ENCODE measurements at places on chromosomes 11 and 22.

DNA sequence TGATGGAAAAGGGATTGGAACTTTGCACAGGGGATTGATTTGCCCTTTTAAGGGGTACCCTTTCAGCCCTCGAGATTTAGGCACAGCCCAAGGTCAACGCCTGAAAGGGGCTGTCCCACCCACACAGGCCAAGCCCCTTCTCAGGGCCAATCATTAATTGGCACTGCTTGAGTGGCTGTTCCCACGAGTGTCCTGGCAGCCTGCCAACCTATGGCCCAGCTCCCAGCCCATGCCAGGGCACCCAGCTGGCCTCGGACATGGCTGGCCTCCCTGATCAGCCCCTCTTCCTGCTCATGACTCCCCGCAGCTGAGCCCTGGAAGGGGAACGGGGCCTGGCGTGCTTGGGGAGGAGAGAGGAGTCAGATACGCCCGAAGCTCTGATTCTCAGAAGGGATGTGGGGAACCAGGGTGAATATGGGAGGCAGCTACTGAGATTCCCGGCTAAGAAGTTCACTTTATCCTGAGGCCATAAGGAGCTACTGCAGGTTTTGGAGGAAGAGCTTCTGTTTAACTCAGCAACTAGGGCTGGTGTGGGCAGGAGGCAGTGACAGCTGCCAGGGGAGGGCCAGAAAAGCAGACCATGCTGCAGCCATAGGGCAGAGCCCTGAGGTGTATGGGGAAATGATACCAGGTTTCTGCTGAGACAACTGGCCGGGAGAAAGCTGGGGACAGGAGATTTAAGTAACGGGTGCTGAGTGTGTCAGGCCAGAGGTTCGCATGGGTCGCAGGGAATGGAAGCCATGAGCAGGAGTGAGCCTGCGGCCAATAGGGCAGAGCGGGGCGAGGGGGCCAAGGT, 30.0 kb downstream of the WNT7B start:
- no peak for DNase-seq

DNA sequence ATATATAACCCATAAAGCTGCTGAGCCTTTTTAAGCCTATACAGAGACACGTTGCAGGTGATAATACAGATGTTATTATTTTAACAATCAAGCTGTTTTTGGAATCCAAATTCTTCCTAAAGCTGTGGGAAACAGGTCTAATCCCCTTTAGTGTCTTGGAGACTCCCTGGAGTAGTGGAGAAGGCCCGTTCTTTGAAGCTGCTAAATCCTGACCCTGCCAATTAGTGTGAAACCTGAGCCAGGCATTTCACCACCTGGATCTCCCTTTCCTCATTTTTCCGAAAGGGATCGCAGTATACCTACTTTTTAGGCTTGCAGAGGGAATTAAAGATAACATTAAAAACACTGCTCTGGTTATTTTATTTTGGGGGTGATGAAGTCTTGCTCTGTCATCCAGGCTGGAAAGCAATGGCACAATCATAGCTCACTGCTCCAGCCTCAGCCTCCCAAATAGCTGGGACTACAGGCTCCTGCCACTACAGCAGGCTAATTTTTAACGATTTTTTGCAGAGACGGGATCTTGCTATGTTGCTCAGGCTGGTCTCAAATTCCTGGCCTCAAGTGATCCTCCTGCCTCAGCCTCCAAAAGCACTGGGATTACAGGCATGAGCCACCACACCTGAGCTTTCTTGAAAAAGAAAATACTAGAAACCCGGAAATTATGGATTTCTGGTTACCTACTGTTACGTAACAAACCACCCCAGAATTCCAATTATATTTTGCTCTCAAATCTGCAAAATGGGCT, 1.7 kb upstream of the EIF4ENIF1 start:
- no peak for DNase-seq

DNA sequence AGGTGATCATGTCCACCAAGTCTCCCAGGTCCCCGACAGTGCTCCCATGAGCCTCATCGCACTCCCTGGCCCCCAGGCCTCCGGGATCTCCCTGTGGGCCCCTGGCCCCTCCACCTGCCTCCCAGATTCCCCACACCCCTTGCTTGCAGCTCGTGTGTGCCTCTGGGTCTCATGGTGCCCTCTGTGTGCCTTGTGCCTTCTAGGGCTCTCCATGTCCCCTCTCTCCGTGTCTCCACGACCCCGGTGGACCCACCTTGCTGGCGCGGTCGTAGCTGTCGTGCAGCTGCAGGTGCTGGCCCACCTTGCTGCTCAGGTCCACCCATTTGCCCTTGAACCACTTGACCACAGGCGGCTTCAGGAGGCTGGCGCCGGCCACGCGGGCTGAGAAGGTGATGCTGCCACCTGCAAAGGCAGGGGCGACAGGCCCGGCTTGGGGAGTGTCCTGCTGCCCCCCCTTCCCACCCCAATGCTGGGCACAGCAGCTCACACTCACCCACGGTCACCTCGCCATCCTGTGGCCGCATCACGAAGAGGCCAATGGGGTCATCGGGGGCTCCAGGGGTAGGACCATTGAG, 2.9 kb downstream of the MYBPC3 start:
- DNase-seq = no peak

- DNase-seq = no peak
Observed at GRCh38 chr11:61141601-61142028, 19.6 kb downstream of the VPS37C start.

DNA sequence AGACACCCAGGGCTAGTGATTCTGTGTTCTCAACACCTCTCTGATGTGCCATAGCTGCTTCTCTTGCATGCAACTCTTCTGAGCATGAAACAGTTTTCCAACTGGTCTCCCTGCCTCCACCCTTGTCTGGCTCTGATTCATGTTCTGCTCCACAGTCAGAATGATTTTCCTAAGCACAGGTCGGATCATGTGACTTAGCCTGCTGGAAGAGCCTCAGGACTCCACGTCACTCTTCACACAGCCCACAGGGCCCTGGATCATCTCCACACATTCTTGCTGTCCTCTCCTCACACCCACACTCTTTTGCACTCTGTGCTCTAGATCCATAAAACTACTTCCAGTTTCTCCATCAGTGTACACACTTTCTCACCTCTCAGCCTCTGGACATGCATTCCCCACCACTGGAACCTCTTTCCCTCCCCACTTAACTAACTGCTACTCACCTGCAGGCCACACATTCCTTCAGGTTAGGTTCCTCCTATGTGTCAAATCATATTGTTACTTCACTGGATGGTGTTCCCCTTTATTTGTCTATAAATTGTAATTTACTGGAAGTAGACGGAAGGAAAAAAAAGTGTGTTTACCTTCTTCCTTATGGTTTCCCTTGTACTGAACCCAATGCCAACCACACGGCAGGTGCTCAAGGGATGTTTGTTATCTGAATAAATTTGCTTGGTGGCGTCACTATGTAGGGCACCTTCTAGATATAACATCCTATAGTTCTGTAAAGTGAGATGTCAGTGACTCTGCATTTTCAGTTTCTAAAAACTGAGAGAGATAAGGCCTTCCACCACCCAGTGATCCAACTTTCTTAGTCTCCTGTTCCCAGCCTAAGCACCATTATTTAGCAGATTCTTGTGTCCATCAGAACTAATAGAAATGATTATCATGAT, 133.7 kb downstream of the ETS1 start:
- DNase-seq = no peak

DNA sequence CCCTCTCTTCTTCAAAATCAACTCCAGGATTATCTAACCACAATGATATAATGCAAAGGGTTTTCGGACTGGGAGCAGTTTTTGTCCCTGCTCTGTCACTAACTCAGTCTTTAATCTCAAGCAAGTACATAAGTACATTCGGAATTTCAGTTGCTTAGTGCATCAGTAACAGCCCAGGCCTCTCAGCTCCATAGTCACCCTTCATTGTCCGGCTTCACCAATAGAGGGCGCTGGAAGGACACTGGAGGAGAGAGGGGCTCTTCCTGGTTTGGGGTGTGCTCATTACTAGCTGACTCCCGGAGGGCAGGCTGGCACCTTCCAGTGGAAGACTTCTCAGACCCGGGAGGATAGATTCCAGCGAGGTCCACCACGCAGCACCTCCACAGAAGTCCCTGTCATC, 90.4 kb upstream of the PDGFD start:
- DNase-seq = peak; percentile 8

GRCh38 chr11:30815619-30816018, 229.5 kb upstream of the MPPED2 start:
- no peak for DNase-seq

DNA sequence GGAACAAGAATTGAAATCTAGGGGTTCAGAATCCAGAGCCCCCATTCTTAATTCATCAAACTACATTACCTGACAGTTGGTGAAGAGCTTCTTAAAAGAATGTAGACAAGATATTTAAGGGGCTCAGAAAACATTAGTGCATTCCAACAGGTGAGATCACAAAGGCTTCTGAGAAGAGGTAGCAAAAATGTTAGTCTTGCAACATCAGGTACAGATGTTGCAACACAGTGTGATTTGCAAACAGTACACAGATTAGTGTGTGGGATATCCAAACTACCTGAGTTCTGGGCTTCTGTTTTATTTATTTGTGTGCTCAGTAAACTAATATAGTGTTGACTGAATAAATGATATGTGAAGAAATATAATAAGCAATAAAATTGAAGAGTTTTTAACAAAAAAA, 11.8 kb downstream of the CASP4 start:
- no peak for DNase-seq

GRCh38 chr11:80315200-80315599, 874.4 kb upstream of the TENM4 start:
- no peak for DNase-seq

GRCh38 chr11:47337229-47337924, 15.1 kb downstream of the MYBPC3 start:
- no peak for DNase-seq

GRCh38 chr11:46912526-46913150, 5.7 kb downstream of the LRP4 start:
- DNase-seq = no peak

DNA sequence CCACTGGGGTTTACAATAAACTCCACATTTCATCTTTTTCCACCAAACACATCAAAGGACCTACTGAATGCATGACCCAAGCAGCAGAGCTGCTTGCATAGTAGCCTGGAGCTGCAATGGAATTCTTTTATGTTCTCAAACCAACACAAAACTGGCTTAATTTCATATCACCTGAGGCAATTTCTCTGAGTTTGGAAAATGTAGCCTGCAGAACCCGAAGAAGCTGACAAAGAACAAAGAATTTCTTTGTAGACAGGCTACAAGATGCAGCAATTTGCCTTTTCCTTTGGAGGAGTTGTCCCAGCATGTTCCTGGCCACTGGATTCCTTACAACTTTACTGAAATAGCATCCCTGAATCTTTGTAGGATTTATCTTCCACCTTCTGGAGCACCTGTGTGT, 5.5 kb upstream of the TECTA start:
- DNase-seq = no peak

GRCh38 chr11:112658431-112658878, 302.8 kb upstream of the NCAM1 start:
- no peak for DNase-seq

- DNase-seq = no peak
Observed at GRCh38 chr22:38243007-38243765, 29.6 kb downstream of the TMEM184B start.

DNA sequence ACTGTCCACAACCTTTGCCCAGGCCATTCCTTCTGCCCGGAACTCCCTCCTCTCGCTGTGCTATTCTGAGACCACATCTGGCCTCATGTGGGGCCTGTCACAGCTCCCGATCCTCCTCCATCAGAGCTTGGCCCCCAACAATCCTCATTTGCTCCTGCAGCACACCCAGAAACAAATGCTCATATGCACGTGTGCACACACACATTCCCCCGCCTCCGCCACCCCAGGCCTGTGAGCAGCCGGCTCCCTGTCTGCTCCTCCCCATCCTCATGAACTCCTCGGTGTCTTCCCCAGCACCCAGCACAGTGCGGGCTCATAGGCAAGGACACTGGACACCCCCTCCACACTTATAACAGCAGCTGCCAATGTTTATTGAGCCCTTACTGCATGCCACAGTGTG, 29.7 kb upstream of the PICK1 start:
- DNase-seq = no peak

- no peak for DNase-seq
Observed at GRCh38 chr11:60992842-60993409, 21.4 kb downstream of the CD6 start.

- no peak for DNase-seq
Observed at GRCh38 chr11:61123775-61124571, 21.7 kb downstream of the CD5 start.

DNA sequence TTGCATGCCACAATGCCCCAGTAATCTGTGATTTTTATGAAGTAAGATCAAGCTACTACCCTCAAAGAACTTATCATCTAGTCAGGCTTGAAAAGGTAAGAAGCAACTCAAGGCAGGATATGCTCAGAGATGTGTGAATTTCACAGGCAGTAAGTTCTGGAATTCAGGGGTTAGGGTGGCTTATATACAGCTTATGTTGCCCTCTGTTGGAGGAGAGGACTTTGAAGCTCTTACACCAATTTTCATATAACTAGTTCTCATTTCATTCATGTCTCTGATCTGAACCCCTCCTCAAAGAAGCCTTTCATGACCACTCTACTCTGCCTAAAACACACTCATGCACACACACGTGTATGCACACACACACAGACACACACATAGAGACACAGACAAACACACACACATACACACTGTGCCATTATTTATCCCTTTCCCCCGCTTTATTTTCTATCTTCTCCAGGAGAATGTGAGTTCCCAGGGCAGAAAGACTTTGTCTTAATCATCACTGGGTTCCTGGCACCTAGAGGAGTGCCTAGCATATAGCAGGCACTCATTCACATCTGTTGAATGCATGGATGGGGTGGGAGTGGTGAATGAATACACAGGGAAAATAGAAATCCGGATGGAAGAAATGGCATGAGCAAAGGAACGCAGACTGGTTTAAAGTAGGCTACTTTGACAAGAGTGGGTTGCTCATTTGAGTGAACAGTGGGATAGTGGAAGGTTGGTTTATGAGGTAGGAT, 220.7 kb upstream of the ZBED5 start:
- DNase-seq = no peak

DNA sequence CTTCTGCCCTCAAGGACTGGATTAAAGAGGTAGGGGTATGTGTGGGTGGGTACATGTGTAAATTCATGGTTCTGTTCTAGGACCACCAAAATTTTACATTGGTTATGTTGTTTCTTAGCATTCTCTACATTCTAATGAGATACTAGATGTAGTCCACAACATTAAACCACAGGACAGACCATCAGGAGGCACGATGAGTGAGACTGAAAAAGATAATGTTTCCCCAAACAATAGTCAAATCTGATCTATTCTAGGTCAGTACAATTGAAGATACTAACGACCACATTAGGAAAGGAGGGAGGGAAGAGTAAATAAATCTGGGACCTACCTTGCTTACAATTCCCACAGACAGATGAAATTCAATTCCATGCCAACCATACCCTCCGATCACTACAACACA, 42.2 kb downstream of the MRTFA start:
- no peak for DNase-seq

- DNase-seq = no peak
Observed at GRCh38 chr11:121449626-121450025, 2.5 kb upstream of the SORL1 start.

- DNase-seq = no peak
Observed at GRCh38 chr11:46391186-46391577, 394 bp downstream of the CHRM4 start.

All from CD4-positive, alpha-beta T cell treated with Interleukin-1 beta for 1 hour (primary cell).